ENCODE measurements at places on chromosomes 2 and 18.

DNA sequence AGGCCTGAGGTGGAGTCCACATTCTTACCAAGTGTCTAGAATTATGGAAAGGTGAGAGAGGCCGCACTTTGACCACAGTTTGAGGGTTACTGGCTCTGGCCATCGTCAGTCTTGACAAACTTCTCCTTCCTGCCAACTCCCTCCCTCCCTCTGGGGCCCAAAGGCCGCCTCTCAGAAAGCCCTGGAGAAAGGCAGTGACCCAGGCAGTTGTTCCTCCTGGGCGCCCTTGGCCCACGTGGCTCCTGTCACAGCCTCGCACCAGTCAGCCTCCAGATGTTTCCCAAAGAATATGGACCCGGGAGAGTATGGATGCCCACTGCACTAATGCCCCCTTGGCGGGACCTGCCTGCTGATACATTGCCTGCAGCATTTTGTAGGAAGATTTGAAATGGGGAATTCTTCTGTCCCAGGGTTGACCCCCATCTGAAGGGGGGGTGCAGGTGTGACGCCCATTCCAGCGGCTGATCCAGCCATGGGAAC lies 61.7 kb downstream of the ASB1 start:
- DNase-seq: no peak

DNA sequence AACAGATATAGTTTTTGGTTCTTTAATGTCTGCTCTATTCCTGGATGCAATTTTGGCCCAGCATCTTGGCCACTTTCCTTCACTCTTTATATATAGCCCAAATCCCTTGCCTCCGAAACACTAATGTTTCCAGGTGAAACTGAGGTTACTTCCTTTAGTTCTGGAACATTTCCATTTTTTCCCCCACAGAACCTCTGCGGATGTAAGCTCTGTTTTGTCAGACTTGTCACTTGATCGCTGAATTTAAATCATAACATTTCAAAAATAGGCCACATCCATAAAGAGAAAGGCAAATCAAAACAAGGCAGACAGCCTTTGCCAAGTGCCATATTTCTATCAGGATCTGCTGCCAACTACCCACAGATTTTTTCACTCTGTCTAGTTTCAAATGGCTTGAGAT lies 115.1 kb downstream of the ANKRD44 start:
- DNase-seq: no peak

- DNase-seq: no peak
Observed at GRCh38 chr18:69838620-69839411, 108.9 kb downstream of the CD226 start.

DNA sequence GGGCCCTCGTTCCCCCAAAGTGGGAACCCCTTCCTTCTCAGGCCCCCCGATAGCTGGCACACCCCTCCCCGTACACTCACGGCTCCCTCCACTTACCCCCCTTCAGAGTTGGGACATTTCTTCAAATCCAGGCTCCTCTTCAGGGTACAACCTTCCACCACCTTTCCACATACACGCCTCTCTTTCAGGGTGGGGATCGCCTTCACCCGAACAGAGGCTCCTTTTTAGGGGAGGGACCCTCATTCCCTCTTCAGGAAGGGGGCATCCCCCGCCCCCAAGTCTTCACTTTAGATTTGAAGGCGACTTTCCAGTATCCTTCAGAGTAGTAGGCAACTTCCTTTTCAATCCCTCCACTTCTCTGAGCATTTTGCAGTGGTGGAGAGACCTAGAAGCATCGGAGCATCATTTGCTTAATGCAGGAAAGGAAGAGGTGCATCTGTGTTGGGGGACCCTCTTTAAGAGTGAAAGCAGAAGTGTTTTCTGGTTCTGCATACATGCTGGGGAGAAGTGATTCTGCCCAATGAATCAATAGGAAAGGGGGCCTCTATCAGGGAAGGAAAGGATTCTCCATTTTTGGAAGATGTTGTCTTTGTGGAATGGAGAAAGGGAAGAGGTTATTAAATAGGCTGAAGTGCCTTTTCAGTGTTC lies 845 bp downstream of the EML4 start:
- DNase-seq: no peak

- no peak for DNase-seq
Observed at GRCh38 chr2:94890234-94890633, 19.0 kb downstream of the TEKT4 start.

- no peak for DNase-seq
Observed at GRCh38 chr18:3675994-3676393, 226.0 kb downstream of the TGIF1 start.

GRCh38 chr2:226862623-226863022 lies 26.8 kb downstream of the RHBDD1 start:
- DNase-seq: no peak

GRCh38 chr18:62944454-62944853 lies 229.1 kb downstream of the PHLPP1 start:
- no peak for DNase-seq

- DNase-seq: no peak
Observed at GRCh38 chr2:191486584-191487320, 191.2 kb upstream of the NABP1 start.

DNA sequence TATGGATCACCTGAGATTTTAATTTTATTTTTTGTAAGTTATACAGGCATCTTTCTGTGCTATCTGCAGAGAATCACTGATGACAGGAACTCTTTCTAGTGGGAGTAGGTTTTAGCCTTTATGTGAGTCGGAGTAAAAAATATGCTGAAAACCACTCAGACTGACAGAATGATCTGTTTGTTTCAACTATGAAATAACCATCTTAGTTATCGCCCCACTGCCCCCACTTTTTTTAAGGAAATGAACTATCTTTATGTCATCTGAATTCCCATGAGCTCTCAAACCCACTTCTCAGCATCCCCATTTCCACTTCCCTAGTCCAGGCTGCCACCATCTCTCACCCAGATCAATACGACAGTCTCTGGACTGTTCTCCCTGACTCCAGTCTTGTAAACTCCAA lies 38.9 kb downstream of the MRPL33 start:
- no peak for DNase-seq

DNA sequence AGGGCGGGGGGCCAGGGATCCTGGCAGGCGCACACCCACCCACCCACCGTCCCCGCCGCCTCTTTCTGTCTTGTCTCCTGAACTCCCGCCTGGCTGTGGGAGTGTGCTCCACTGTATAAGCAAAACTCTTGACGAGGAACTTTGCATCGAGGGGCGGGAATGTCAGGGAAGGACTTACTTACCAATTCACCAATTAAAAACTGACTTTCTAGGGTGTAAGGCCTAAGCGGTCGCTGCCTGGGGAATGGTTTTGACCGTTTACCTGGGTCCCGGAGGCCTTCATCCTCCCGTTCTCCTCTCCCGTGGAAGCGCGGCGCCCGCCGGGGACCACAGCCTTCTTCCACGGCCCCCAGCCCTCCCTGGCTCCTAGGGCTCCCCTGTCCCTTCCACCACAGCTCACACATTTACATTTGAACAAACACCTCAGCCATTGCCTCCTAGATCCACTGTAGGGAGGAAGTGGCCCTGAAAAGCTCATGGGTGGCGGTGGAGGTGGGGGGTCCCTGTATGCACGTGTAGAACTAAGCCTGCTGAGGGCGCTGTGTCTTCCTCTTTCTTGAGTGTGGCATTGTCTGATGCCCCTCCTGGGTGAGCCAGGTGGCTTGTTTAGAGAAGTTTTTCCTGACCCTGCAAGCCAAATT lies 8.9 kb downstream of the ASIC4 start:
- no peak for DNase-seq

GRCh38 chr2:71829008-71829407 lies 318.7 kb downstream of the CYP26B1 start:
- no peak for DNase-seq

DNA sequence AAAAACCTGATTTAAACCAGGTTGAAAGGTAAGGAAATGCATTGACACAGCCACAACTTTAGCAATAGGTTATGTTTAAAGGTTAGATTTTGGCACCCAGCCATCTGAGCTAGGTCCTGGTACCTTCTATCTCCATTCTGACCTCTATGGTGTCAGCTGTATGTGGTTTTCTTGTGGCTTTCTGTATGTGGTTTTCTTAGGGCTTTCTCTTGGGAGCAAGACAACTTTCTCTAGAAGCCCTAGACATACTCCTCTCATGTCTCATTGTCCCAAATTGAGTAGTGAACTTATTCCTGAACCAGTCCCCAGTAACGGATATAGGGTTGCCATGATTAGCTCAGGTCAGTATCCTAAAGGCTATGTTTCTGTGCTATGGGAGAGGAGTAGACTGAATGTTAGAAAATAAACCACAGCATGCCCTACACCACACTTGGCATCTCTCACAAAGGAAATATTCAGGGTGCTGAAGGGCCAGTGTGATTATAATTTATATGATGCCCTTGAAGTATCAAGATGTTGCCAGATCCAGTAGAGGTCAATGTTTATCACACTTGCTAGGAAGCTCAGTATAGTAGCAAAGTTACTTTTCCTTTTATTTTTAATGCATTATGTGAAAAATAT lies 176.1 kb downstream of the CAPN13 start:
- DNase-seq: no peak
